Activated naive CD8-positive, alpha-beta T cell treated with anti-CD3 and anti-CD28 coated beads, Interleukin-2, amount 50 U/mL, for 16 hours (primary cell): ENCODE measurements at places on chromosomes 4 and X.

DNA sequence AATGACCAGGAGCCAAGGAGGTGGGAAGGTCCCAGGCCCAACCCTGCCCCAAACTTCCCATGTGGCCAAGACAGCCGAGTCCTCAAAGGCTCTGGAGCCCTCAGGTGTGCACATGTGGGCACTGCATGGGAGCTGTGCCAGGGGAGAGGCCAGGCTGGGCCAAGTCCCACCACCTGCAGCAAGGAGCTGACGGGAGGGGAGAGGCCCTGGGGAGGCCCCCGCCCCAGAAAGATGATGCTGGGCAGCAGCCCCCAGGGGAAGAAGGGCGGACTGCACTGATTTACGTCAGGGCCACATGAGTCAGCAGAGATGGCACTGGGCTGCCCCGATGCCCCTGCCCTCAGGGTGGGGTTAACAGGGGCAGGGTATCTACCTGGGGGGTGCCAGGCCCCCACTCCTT, 1.4 kb downstream of the L1CAM start:
- no peak for DNase-seq

- no peak for DNase-seq
Observed at GRCh38 chr4:8297141-8297601, 27.6 kb downstream of the HTRA3 start.

GRCh38 chr4:186807808-186808629, 84.4 kb upstream of the FAT1 start:
- no peak for DNase-seq

- no peak for DNase-seq
Observed at GRCh38 chr4:137124278-137124932, 407.9 kb downstream of the PCDH18 start.

GRCh38 chr4:151202851-151203455, 74.0 kb upstream of the PRSS48 start:
- no peak for DNase-seq

DNA sequence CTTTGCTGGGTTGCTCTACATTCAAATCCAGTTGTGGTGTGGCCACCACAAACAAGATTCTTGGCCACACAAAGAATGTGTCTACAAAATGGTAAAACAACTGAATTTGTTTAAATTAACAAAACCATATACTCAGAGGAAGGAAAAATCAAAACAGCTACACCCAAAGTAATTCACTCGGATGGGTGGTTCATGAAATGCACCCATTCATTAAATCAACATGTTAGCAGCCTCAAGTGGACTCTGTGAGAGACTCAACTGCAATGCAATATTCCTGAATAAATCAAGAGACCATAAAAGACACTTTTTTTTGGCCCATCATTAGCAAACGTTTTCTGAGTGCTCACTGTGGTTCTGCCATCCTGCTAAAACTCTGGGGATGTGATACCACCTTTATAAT, 11.2 kb upstream of the AMELX start:
- DNase-seq: no peak

GRCh38 chrX:7996414-7996813, 69.2 kb upstream of the PNPLA4 start:
- DNase-seq: no peak

- no peak for DNase-seq
Observed at GRCh38 chrX:153687121-153688039, at the start of gene SLC6A8. TSS of gene SLC6A8 (plus strand) at chrX:153687926. CDS start at chrX:153688575, 649 bp downstream.

DNA sequence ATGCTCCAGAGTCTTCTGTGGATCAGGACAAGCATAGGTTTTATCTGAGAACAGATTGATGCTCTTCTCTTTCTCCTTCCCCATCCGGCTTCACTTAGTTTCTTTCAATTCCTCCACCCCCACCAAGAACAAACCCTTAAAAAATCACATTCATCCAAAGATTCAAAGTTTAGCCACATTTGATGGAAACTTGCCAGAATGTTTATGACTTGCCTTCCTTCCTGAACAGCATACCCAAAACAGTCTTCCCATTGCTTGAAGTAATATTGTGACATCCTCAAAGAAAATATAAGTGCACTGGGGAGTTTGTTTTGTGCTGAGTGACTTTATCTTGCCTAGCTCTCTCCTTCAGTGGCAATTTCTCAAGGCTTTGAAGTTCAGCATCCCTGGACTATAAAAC, 83.0 kb downstream of the MAGEB17 start:
- no peak for DNase-seq

GRCh38 chrX:48826876-48827653, 752 bp downstream of the ERAS start:
- DNase-seq: no peak

- DNase-seq: no peak
Observed at GRCh38 chr4:88813013-88813412, 115.4 kb upstream of the NAP1L5 start.

- no peak for DNase-seq
Observed at GRCh38 chrX:29229802-29230201, 642.6 kb downstream of the IL1RAPL1 start.

- DNase-seq: no peak
Observed at GRCh38 chr4:186920992-186921391, 197.3 kb upstream of the FAT1 start.

GRCh38 chr4:178081176-178081575, 638.9 kb upstream of the AGA start:
- no peak for DNase-seq

GRCh38 chr4:81142744-81143143, 72.3 kb downstream of the PRKG2 start:
- no peak for DNase-seq

- no peak for DNase-seq
Observed at GRCh38 chr4:100566396-100566795, 48.6 kb upstream of the EMCN start.

DNA sequence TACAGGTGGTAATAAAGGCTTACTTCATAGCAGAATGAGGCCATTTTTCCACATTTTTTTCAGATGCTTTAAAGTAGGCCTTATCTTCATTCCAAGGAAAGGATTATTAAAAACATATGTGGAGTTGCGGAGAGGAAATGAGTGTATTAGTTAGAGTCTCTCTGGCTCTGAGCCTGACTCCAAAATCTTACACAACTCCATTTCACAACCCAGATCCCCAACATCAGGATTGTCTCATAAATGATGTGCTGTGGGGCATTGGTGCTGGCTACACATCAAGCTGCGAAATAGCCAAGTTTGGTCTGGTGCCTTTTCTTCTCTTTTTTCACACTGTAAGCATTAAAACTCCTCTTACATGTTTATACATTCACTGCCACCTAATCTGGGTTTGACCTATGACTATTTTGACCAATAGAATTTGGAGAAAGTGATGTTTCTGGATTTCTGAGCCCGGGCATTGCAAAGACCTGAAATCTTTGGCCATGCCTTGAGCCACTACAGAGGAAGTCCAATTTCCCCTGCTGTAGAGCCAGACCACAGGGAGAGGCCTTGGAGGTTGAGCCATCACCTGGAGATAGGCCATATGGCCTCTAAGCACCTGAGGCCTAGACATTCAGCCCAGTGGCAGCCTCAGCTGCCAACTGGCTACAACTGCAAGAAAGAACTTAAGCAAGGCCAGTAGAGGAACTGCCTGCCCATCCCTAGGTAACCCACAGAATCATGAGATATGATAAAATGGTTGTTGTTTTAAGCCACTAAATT, 16.7 kb upstream of the SOD3 start:
- no peak for DNase-seq

DNA sequence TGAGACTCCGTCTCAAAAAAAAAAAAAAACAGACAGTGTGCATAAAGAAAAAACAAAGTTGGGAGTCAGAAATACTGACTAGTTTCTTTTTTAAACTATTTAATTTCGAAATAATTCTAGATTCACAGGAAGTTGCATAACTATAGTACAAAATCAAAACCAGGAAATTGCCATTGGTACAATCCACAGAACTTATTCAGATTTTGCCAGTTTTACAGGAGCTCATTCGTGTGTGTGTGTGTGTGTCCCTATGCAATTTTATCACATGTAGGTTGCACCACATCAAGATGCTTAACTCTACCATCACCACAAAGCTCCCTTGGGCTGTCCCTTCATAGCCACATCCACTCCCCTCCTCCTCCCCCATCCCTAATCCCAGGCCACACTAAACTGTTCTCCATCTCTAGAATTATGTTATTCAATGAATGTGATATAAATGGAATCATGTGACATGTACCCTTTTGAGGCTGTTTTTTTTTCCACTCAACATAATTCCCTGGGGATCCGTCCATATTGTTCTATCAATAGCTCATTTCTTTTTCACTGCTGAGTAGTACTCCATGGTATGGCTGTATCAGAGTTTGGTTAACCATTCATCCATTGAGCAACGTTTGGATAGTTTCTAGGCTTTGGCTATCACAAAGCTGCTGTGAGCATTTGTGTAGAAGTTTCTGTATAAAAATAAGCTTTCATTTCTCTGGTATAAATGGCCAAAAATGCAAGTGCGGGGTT, 16.3 kb upstream of the DDX3X start:
- no peak for DNase-seq

DNA sequence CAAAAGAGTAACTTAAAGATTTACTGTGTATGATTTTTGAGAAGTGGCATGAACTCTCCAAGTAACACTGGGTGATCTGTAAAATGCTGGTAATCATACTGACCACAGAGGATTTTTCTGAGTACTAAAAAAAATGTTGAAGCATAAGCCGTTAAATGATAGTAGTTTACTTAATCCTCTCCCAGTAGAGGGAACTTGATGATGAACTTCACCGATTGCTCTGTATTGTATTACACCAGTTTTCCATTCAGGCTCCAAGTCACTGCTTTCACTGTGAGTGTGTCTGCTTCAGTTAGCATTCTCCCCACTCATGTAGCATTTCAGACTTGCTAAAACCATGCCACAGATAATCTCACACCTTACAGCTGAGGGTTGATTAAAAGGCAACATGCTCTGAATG, 294.1 kb downstream of the GBA3 start:
- no peak for DNase-seq

DNA sequence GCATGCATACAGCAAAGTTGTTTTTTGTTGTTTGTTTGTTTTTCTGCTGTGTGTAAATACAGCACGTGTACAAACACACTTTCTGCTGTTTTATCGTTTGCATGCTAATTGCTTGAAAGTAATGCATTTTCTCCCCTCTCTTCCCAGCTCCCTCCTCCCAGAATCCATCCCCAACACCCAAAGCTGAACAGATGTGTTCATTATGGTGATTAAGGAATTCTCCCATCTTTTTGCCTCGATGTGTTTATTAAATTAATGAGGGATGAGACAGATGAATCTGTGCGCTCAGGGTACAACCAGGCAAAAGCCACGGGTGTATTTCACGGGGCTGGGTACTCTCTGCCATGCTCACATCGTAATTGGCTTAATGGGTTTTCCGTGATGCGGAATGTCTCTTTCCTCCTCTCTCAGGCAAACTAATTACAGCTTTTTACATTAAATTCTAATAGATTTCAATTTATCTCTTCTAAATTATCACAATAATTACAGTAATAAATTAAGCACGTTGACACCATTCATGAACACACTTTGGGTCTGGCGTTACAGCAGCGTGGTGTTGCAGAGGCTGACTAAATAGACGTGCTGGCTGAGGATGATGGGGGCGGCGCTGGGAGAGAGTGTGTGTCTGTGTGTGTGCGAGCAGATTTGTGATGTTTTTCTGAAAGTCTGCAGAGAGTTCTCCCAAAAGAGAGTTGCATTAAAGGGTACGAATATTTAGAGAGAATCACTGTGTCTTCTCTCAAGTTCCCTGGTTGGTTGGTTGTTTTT, 117.7 kb downstream of the CRLF2 start:
- no peak for DNase-seq

DNA sequence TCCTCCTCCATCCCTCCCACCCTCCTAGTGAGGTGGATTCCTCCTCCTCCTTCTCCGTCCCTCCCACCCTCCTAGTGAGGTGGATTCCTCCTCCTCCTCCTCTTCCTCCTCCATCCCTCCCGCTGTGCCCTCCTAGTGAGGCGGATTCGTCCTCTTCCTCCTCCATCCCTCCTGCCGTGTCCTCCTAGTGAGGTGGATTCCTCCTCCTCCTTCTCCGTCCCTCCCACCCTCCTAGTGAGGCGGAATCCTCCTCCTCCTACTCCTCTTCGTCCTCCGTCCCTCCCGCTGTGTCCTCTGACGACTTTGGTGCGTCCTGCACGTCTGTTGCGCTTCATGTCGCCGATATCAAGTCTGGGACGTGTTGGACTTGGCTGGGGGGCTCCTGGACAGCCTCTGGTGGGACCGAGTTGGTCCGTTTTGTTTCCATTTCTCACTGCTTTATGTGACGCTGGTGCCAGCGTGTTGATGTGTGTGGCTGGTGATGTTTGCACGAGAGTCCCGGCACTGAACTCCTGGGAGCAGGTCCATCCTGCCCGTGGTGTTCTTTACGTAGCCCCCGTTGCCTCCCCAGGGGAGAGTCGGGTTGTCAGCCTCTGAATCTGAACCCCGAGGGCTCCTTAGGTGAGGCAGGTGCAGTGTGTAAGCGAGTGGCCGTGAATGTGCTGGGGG, 5.4 kb downstream of the AKAP17A start:
- no peak for DNase-seq

GRCh38 chr4:19930742-19931141, 321.0 kb upstream of the SLIT2 start:
- no peak for DNase-seq

DNA sequence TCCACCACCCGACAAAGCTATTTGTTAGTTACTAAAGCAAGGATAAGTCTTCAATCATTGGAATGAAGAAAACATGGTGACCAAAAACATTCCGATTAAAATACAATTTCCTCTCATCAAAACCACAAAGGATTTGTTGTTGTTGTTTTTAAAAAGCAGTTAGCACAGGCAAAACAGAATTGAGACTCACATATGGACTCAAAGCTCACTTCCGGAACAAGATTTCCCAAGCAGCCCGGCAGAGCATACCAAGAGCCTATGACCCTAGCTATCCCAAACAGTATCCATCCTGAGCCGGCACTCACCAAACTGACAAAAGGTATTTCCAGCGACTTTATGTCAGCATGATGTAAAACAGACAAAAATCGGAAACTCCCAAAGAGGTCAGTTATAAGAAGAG, 39.9 kb downstream of the ADGRA3 start:
- no peak for DNase-seq

DNA sequence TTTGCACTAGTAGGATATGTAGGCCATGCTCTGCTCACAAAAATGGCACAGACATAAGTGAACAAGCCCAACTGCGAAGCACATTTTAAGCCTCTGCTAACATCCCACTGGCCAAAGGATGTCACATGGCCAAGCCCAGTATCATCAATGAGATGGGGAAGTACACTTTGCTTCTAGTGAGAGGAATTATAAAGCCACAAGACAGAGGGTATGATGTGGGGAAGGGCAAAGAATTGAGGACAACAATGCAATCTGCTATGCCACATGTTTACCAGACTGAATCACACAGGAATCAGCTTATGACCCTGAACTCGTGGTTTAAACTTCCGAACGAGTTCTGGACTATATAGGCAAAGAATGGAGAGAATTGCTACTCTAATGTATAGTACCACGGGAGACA, 39.1 kb downstream of the SUPT20HL1 start:
- no peak for DNase-seq

- no peak for DNase-seq
Observed at GRCh38 chr4:47075919-47076318, 44.6 kb downstream of the GABRB1 start.

DNA sequence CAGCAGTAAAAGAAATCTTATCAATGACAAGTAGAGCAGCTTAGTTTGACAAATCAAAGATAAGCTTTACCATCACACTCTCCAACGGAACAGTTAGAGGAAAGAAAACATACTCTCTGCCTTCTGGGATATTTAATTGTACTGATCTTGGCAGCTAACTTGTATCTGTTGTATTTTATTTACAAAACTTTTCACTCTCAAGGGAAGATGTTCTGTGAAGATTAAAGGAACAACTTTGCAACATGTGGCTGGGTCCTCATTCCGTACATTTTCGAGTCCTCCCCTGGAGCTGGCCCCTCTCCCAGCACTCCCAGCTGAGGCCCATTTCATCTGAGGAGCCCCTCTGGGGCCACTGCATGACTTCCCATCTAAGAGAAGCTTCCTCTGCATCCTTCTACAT, 74.4 kb downstream of the RPS3A start:
- no peak for DNase-seq

GRCh38 chrX:100928660-100929613, at the start of gene XKRX:
TSS of gene XKRX (minus strand) at chrX:100928917. CDS start at chrX:100928304, 613 bp downstream.
- DNase-seq: no peak
